ENCODE measurements at places on chromosomes 7 and 10.

GRCh38 chr10:77195101-77195500 lies 442.5 kb downstream of the KCNMA1 start:
- DNase-seq = no peak

- DNase-seq = no peak
Observed at GRCh38 chr10:28951484-28951883, 274.2 kb downstream of the BAMBI start.

DNA sequence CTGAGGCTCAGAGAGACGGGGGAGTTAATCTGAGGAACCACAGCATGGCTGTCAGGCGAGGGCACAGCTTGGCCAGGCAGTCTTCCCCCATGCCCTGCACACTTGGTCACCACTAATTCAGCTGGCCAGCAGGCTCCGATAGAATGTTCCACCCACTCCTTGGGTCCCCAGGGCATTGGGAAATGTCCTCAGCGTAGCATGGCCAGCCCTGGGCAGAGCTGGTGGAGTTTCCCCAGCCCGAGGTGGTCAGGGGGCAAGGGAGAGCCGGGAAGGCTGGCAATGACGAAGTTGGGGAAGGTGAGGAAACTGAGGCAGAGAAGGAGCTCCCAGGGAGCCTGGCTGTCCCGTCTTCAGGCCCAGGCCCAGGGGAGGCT lies 12.1 kb upstream of the GRIFIN start:
- DNase-seq = no peak

DNA sequence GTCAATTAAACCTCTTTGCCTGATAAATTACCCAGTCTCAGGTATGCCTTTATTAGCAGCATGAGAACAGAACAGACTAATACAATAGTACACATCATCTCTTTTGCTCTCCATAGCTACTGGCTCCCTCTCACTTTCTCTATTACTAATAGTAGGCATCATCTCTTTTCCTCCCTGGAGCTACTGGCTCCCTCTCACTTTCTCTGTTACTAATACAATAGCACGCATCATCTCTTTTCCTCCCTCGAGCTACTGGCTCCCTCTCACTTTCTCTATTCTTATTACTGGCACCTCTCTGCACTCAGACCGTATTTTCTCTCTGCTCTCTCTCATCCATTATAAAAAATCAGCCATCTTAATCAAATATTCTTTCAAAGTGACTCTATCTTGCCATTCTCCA lies 37.1 kb downstream of the SLC25A13 start:
- DNase-seq = no peak

DNA sequence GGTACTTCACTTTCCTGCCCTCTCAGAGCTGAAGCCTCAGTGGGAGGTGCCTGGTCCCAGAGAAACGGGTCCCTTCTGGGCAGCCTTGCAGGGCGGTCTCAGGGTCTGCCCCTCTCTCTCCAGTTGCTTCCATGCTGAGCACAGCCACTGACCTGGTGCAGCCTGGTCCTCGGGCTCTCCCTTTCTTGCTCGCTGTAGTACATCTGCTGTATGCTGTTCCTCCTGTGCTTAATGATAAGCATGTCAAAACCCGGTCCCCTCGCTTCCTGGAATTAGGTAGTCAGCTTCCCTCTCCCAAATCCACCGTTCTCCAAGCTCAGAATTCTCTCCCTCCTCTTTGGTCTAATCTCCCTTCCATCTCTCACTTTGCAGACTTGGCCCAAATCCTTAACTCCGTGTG lies 11.0 kb upstream of the HPS1 start:
- no peak for DNase-seq

GRCh38 chr7:128191136-128191844 lies 49.8 kb upstream of the LEP start:
- no peak for DNase-seq

Data from activated CD4-positive, alpha-beta T cell treated with anti-CD3 and anti-CD28 coated beads for 24 hours (primary cell).